ENCODE measurements at places on chromosomes 2 and 18.

DNA sequence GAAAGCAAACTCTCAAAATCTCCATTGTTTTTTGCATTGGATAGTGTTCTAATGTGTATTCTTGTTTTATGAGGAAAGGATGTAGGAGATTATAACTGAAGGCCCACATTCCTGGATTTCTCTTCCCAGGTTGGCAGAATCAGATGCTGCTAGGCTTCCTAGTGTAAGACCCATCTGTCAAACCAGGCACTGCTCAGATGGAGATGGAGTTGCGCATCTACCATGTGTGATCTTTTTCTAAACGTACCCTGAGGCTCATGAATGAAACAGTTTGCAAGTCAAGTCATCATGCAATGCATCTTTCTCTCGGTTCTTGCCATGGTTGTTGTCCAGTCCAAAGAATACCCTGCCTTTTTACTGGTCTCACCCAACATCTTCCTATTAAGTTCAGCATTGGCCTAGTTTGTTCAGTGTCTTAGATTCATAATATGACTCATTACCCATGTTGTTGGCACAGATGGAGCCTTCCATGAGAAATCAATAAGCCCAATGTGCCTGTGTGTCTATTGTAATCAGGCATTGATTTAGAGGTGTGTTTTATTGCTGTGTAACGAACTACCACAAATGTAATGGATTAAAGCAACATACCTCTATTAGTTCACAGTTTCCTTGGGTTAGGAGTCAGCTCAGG lies 127.4 kb downstream of the NYAP2 start:
- no peak for DNase-seq

GRCh38 chr18:76546436-76546835 lies 51.4 kb upstream of the ZNF516 start:
- DNase-seq: no peak

DNA sequence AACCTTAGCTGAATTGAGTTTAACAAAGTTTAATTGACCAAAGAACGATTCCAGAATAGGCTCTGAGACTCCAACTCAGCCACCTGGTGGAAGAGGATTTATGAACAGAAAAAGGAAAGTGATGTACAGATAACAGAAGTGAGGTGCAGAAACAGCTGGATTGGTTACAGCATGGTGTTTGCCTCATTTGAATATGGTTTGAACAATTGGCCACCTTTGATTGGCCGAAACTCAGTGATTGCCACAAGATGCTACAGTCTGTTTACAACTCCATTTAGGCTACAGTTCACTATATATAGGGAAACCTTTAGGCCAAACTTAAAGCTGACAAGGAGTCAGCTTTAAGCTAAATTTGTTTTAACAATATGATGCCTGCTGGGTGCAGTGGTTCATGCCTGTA lies 28.1 kb upstream of the SLC35G4 start:
- no peak for DNase-seq

- no peak for DNase-seq
Measured at GRCh38 chr2:65565681-65566080, 133.3 kb upstream of the SPRED2 start.

- DNase-seq: no peak
Measured at GRCh38 chr2:226427538-226428307, 371.9 kb downstream of the IRS1 start.

DNA sequence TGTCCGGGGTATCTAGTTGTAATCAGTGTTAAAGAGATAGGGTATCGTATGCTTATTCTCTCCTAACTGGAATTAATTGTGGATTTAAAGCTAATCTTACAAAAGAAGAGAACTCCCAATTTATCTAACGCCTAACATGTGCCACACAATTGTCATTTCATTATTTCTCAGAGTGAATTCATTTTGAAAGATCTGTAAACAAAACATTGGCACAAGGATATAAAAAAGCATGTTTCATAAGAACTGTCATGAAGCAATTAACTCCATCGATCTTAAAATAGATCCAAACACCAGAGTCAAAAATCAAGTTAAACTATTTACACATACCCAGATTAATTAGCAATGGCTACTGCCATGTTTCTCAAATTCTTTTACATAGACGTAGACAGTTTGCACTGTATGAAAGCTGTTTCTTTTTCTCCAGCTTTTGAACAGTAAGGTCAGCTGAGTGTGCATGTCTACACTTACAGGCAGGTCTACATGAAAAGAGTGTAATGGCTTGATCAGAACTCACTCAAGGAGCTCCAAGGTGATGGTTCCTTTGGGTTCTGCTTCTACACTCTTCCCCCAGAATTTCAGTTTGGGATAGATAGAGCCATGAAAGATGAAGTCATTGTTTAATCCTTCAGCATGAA lies 38.8 kb downstream of the CABYR start:
- DNase-seq: no peak

- DNase-seq: no peak
Measured at GRCh38 chr2:73993376-73993775, 8.7 kb downstream of the TET3 start.

DNA sequence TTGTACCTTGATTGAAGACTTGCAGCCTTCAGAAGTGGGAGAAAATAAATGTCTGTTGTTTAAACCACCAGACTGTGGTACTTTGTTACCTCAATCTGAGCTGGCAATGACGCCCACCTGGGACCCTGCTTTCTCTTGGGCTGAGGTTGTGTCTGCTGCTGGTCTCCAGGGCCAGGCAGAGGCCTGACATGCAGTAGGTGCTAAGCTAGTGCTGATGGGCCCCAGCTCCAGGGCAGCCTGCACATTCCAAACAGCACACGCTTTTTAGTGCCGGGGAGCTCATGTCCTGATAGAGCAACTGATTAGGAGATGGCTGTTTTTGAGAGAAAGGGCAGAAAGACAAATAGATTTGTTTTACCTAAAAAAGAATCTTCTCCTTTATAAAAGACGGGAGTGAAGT lies 664.0 kb upstream of the HS6ST1 start:
- no peak for DNase-seq

DNA sequence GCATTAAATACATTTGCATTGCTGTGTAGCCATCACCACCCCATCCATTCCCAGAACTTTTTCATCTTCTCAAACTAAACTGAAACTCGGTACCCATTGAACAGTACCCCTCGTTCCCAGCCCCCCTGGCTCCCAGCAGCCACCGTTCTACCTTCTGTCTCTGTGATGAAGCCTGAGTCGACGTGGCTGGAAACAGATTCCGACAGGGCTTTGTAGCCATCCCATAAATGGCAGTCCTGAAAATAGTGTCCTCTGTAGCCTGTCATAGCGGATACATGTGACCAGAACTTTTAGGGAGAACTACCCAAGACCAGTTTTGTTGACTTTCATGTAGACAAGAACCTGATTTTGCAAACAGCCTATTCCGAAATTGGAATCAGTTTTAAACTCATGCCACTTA lies 59.1 kb downstream of the TSHZ1 start:
- DNase-seq: no peak

DNA sequence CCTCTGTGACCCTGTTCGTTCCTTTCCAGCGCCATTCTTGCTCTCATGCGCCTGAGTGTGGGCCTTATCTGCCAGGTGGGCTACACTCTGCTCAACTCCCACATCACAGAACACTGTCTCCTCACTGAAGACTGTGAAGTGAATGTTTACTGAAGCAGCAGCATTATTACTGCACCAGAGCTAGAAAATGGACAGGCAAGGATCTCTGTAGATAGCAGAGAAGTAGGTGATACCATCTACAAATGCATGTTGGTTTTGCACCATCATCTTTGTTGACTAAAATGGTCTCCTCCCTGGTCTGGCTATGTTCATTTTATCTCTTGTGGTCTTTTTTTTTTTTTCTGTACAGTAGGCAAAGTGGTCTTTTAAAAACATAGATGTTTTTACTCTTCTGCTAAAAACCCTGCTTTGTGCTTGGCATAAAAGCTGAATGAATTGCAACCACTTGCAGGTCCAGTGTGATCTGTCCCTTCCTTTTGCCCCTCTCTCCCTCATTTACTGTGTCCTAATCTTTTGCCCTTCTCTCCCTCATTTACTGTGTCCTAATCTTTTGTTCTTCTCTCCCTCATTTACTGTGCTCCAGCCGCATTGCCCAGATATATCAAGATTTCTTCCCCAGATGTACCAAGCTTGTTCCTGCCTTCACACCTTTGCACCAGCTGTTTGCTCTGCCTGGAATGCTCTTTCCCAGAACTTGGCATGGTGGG lies 35.4 kb downstream of the BABAM2 start:
- no peak for DNase-seq

DNA sequence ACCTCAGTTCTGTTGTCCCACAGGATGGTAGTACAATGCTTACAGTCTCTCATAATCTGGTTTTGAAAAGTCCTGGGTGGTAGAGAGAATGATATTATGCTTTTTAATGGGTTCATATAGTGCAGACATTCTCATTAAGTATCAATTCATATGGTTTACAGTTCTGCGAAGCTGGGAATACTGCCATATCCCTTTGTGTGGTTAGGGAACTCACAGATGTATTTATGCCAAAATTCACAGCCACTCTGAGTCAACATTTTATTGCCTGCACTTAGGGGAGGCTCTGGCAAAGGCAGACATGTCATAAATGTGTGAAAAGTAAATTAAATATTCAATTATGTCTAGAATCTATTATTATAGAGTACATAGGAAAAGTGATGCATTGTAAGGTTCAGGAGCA lies 808.2 kb downstream of the SUCLG1 start:
- no peak for DNase-seq

- DNase-seq: no peak
Measured at GRCh38 chr18:23225503-23225902, 90.2 kb downstream of the CABLES1 start.

GRCh38 chr2:206211657-206212255 lies 52.1 kb downstream of the EEF1B2 start:
- DNase-seq: no peak

GRCh38 chr2:15912203-15912602 lies 28.1 kb upstream of the MYCN start:
- DNase-seq: no peak

DNA sequence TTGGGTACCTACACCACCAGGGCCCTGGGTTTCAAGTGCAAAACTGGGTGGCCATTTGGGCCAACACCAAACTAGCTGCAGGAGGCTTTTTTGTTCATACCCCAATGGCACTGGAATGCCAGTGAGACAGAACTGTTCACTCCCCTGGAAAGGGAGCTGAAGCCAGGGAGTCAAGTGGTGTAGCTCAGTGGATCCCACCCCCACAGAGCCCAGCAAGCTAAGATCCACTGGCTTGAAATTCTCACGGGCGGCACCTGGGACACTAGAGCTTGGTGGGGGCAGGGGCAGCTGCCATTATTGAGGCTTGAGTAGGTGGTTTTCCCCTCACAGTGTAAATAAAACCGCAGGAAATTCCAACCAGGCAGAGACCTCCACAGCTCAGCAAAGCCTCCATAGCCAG lies 46.0 kb upstream of the FAM110C start:
- no peak for DNase-seq

GRCh38 chr2:132645176-132645575 lies 24.8 kb downstream of the LYPD1 start:
- DNase-seq: no peak

GRCh38 chr18:38664929-38665328 lies 1099.3 kb upstream of the CELF4 start:
- DNase-seq: no peak

GRCh38 chr2:137254052-137254451 lies 488.7 kb downstream of the THSD7B start:
- no peak for DNase-seq

DNA sequence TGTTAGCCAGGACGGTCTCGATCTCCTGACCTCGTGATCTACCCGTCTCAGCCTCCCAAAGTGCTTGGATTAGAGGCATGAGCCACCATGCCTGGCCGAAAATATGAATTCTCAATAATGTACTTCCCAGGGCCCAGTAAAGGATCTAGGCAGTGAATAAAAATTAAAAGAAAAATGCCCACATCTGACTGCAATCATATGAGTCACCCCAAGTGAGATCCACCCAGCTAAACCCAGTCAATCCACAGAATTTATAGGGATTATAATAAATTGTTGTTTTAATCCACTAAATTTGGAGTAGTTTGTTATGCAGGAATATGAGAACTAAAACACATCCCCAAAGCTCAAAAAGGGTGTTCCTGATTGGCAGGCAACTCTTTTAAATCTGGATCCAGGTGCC lies 93.5 kb upstream of the STK39 start:
- no peak for DNase-seq

DNA sequence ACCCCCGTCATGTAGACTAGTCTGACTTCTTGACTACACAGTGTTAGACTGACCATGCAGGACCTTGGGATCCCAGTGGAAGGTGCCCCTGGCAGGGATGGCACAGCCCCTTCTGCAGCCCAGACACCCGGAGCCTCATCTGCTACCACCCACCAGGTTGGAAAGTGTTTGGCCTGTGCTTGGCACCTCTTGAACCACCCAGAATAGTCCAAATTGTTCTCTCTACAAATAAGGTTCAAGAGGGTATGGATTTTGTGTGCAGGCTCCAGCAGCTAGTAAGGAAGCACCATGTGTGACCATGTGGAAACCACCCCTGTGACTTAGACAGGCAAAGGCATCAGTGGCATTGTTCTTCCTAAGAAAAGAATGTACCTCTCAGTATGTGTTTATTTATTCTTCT lies 18.4 kb downstream of the L3MBTL4 start:
- DNase-seq: no peak

GRCh38 chr2:12262681-12263436 lies 453.9 kb upstream of the TRIB2 start:
- DNase-seq: no peak

DNA sequence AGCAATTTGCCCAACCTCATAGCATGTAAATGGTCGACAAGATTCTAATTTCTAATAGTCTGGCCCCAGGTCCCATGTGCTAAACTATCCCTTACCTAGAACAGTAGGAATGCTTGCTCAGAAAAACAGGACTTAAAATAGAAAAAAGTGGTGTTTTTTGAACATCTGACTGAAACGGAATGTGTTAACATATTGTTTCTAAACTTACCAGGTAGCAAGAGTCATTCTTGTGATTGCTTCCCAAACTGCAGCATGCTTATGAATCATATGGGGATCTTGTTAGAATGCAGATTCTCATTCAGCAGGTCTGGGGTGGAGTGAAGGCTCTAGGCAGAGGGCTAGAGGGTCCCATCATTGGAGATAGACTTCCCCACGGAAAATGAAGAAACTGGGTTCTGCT lies 5.8 kb upstream of the SLC20A1 start:
- DNase-seq: no peak

GRCh38 chr2:44943031-44943692 lies 1.7 kb downstream of the SIX3 start:
- DNase-seq: no peak

DNA sequence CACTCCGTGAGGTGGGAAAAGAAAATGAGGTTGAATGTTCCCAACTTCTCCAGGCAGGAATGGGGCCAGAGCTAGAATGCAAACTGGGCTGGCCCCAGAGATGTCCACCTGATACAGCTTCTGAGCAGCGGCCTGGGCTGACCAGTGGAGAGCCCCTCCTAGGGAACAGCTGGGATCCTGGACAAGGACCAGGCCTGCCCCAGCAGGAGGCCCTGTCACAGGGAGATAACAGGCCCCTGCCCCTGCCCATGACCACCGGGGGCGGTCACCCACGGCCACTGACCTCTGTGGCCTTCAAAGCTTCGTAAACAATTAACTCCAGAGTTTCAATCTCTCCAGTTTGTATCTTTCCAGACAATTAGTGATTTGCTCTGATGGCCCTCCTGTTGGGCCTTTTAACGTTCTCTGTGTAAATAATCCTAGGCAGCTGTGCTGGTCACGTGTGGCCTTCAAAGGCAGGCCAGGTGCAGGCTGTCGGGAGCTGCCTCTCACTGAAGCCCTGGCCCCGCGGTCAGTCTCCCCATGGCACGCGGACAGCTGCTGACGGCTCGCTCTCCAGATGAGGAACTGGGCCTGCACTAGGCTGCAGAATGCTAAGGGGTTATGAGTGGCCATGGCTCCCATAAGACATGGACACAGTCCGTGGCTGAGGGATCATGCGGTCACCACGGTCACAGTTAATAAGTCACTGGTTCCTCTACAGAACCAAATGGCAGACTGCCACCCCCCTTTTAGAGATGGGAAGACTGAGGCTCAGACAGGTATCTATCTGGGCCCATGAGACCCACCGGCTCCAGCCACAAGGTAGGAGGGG lies 9.2 kb downstream of the HS6ST1 start:
- DNase-seq: no peak
